ENCODE measurements at places on chromosomes 7 and 10.

DNA sequence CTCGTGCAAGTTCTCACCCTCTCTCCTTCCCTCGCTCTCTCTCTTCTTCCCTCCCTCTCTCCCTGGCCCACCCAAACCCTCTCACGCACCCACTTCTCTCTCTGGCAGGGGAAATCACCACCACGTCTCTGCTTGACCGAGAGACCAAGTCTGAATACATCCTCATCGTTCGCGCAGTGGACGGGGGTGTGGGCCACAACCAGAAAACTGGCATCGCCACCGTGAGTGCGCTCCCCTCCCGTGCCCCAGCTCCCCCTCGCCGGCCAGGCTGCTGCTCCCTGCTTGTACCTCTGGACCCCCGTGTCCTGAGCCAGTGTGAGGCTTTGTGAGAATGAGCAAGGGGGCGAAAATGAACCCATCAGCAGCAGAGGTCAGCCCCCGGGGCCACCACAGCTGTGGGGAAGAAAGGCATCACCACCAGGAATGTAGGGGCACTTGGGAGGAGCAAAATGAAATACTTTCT lies 25.5 kb downstream of the C10orf105 start:
- no peak for DNase-seq

- no peak for DNase-seq
These were observed 378.8 kb downstream of the PLXDC2 start for GRCh38 chr10:20195076-20195475.

DNA sequence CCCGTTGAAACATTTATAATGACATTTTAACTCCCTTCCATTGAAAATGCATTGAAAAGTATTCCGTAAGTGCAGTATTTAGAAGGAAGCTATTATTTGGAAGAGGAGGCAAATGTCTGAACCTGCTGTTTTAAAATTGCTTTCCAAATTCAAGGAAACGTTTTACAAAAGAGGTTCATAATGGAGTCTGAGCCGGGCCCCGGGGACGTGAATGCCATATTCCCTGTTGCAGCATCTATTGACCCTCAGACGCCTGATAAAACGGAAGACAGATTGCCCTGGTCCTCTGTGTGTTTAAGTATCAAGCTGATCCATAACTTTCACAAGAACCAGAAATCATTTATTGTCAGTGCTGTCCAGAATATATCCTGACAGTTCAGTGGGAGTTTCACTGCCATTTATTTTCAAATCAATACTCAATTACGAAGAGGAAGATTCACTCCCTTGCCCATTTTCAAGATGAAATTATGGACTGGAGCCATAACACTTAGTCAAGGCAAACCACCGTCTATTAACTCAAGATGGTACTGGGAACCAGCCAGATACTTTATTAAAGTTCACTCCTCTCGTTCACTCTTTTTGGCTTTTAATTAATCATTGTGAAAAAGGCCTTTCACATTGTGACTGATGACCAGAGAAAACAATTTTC lies 435.7 kb upstream of the PFKP start:
- DNase-seq, result no peak

- no peak for DNase-seq
These were observed 203.5 kb downstream of the USP6NL start for GRCh38 chr10:11407939-11408338.

DNA sequence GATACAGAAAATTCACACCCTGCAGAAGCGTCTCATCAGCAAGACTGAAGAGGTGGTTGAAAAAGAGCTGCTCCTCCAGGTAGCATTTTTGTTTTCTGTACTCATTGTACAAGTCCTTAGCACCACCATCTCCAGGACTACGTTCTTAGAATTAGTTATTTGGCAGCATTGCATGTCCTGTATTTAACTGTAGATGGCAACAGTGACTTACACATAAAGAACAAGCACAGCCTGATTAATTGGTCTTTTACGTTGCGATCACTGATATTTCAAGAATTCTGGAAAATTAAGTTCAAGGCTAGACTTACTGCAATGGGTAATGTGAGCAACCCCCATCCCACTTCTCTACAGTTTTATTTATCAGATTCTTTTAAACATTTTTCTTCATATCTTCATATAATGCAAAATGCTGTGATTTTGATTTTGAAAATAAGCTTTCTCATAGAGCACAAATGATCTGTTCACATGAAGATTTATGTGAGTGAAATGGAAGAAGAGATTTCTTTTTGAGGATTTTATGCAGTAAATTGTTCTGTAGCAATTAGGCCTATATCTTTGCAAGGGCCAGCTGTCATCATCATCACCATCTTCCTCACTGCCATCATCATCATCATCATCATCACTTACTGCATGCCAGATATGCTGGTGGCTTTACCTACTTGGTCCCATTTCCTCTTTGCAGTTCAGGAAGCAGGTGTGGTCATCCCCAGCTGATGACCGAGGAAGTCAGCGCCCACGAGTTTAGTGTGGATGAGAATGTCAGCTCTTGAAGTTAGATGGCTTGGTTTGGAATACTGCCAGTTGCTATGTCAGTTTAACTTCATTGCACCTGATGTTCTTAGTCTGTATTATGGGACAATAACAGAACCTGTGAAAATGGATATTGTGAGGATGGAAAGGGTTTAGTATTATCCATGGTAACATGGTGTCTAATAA lies 53.4 kb downstream of the CFAP58 start:
- DNase-seq, result no peak

- no peak for DNase-seq
These were observed 66.7 kb upstream of the NEUROD6 start for GRCh38 chr7:31407178-31407676.

DNA sequence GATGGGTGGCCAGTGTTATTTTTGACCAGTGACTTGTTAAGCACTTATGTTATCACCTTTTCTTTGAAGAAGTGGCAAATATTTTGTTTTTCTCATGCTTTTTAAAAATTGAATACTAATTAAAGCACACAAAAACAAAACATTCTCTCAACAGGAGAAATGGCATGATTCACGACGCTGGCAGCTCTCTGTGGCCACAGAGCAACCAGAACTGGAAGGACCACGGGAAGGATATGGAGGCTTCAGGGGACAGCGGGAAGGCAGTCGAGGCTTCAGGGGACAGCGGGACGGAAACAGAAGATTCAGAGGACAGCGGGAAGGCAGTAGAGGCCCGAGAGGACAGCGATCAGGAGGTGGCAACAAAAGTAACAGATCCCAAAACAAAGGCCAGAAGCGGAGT lies 6.2 kb upstream of the KIFBP start:
- no peak for DNase-seq

GRCh38 chr10:84654671-84655070 lies 326.3 kb downstream of the CCSER2 start:
- no peak for DNase-seq

DNA sequence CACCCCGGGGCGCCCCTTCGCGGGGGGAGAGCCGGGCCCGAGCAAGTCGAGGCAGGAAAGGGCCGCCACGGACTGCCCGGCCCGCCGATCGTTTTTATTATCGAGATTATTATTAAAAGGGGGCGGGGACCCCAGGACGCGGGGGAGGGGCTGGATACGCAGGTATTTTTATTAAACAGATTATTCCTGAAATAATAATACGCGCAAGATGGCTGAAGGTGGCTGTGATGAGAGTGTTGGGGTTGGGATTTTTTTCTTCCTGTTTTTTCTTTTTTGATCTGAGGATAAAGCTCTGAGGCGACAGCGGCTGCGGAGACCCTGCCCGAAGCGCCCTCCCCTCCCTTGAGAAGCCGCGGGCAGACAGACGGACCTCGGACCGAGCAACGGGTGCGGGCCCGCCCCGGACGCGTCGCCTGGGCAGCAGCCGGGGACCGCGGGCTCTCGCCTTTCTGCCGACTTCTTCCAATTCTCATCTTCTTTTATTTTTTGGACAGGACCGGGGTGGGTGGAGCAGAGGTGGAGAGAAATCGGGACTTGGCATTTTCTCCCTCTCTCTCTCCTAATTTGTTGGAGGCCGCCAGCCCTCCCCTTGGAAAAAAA lies 1.4 kb upstream of the TRIM8 start:
- peak; percentile 19 for DNase-seq

- no peak for DNase-seq
These were observed 177.1 kb upstream of the CTBP2 start for GRCh38 chr10:125337510-125337909.

GRCh38 chr7:148611692-148612091 lies 21.1 kb downstream of the C7orf33 start:
- no peak for DNase-seq

GRCh38 chr7:27808626-27809025 lies 68.7 kb downstream of the TAX1BP1 start:
- DNase-seq, result no peak

GRCh38 chr10:99532687-99533495 lies at the start of gene NKX2-3:
Gene NKX2-3 (plus strand): TSS chr10:99532942. CDS start chr10:99533132, 190 bp downstream.
- peak; percentile 93 for DNase-seq

GRCh38 chr10:89029785-89030437 lies 39.3 kb downstream of the FAS start:
- peak; percentile 48 for DNase-seq

DNA sequence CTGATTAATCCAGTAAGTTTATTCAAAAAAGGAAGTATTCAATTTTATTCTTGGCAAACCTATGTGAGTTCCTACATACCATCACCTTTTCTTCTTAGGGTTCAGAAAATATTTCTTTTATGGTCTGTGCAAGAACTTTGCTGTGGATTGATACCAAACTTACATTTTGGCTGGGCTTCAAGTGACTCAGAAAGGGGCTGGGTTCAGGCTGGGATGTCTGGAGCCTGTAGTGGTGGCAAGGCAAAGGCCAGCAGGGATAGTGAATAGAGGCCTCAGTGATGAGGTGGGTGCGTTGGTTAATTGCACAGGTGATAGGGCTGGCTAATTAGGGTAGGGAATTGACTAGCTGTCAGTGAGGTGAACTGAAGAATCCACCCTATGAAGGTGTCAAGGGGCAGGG lies 40.2 kb upstream of the ATXN7L1 start:
- no peak for DNase-seq

- DNase-seq, result no peak
These were observed 13.6 kb downstream of the LGI1 start for GRCh38 chr10:93771354-93771753.

DNA sequence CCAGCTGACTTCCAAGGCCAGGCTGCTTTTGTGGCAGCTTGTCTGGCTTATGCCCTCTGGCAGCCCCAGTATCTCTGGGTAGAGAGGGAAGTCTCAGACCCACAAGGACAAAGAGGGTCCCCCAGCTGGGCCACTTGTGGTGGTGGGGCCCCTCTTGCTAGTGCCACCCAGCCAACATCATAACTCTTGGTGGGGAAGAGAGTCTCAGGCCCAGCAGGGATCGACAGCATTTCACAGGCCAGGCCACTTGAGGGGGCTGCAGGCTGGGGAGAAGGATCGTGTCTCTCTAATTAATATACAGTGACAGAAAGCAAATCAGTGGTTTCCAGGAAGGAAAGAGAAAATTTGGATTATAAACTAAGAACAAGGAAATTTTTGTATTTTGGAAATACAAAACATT lies 76.0 kb downstream of the TYW1B start:
- DNase-seq, result no peak

DNA sequence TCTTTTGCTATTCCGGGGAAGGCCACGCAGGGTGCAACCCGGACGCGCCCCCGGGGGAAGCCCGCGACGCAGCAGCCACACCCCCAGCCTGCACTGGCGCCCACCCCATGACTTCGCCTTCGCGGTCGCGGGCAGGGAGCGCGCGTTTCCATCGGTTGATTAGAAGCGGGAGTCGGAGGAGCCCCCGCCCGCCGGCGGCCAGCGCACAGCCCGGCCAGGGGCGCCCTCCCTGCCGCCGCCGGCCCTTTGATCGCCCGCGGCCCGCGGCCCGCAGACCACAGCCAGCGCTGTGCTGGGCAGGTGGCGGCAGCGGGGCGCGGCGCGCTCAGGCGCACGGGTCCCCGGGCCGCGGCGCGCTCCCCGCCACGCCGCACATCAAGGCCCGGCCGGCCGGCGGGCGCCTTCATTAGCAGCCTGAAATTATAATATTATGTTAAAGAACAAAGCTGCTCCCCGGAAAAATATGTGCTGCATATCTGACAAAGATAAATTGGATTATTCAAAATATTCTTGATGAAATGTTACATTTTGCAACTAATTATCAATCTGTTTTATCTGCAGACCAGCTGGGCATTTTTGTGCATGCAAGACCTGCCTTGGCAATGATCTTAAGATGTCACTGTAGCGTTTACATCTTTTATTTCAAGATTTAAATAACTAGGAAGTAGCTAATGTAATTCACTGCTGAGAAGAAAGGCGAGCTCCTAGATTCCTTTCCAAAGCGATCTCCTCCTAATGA lies 160.7 kb upstream of the MKI67 start:
- no peak for DNase-seq

GRCh38 chr10:77144656-77145055 lies 493.0 kb downstream of the KCNMA1 start:
- peak; percentile 50 for DNase-seq

DNA sequence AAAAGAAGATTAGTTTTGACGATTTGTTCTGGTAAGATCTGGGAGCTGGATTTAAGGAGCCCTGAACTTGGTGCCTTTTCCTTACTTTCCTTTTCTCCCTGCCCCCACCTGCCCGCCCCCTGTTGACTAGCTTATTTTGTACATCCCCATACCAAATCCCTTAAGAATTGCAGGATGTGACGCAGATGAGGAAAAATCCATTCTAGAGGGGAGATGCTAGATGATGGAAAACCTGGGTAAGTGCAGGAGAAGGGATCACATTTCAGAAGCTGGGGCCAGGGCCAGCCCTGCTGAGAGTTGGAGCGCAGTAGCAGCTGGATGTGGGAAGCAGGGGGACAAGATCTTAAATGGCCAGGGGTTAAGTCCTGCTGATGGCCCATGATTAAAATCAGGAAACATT lies 93.9 kb downstream of the CCDC3 start:
- no peak for DNase-seq

DNA sequence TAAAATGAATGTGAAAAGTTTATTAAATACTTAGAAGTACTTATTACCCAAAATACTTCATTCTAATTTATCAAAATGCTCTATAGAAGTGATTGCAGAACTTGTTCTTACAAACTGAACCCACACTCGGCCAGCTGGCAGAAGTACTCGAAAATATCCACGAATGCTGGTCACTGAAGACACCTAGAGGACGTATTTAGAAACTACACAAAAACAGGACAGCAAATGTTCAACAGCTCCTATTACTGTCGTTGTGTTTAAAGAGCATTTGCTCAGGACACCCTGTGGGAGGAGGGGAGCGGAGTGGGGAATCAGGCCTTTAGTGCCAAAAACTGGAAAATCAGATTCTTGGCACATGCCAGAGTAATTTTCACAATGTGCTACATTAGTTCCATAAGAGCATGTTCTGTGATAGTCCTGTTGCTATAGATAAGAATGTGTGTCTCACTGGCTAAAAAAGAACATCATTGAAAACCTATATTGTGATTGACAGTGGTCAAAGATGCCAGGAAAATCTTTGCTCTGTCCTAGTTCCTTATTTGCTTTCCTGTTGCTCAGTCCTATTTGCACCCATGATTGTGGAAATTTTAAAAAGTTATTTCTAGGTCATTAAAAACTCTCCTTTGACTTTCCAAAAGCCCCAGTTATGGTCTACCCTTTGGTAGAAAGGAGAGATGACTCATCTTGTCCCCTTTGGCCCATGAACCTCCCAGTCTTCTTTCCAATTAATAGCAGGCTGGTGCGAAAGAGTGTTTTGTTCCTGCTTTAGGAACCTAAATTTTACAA lies 49.0 kb upstream of the NRBF2 start:
- DNase-seq, result peak; percentile 29

All from GF-D8 (cell line).